Esophagus squamous epithelium (tissue), 5 donors: ENCODE measurements at places on chromosomes 2 and 18.

GRCh38 chr2:126657148-126657635 lies 1.2 kb downstream of the GYPC start:
- no peak for DNase-seq

DNA sequence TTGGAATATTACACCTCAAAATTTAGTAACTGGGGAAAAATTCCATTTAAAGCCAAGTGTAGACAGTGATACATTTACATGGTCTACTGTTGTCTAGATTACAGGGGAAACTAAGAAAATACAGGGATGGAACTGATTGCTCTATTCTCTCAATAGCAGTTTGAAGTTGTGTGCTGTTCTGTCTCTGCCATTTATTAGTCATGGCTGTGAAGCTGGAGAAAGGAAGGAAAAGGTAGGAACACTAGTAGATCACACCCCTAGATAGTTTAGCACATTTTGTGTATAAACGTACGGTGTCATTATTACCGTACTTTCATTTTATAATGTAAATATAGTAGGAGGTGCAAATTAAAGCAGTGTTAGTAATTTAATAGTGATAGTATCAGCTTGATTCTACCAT lies 170.5 kb downstream of the PHLPP1 start:
- no peak for DNase-seq

DNA sequence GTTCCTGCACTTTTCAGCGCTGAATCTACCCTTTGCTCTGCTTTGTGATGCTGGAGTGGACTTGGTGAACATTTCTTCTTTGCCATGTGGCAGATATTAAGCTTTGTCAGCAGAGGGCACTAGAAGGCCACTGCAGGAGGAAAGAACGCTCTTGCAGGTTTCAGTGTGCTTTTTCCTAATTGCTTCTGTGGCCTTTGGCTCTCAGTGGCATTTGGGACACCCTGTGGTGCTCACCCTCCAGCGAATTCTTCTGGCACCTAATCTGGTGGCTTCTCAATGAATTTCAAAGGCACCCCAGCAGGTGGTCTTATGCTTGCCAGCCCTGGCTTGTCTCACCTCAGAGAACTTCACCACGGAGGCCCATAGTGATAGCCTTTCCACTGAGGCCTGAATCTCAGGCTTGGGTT lies 146.7 kb downstream of the MYO3B start:
- no peak for DNase-seq

GRCh38 chr2:52269696-52270485 lies 1238.0 kb upstream of the NRXN1 start:
- no peak for DNase-seq

DNA sequence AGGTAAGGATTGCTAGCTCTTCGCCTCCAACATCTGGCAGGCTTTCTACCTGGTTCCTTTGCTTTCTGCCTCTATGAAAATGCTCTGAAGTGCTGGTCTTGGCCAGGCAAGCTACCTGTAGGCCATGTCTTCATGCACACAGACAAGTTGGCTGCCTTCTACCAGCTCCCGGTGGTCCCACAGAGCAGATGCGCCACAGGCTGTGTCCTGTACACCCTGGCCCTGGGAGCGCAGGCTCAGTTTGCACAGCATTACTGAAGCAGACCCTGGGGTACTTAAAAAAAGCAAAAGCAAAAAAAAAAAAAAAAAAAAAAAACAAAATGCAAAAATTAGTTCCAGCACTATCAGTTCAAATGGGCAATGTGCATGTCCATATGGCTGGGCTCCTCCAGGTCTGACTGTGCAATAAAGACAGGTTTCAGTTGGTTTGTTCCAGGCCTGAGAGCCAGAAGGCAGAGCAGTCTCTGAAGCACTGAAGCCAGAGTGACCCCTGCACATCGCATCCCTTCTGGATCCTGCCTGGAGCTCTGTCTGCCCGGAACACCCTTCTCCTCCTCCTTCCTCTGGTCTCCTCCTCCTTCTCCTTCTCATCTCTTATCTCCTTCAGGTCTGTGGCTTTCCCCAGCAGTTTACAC lies 288.0 kb upstream of the REV1 start:
- no peak for DNase-seq

GRCh38 chr2:223759569-223760430 lies 77.6 kb downstream of the AP1S3 start:
- DNase-seq, result no peak

- no peak for DNase-seq
These were observed 1.8 kb downstream of the PRKCE start for GRCh38 chr2:45653122-45653913.

- DNase-seq, result no peak
These were observed 35.4 kb upstream of the EN1 start for GRCh38 chr2:118882693-118883336.

- no peak for DNase-seq
These were observed 45.2 kb upstream of the IL1RL1 start for GRCh38 chr2:102266204-102266603.

GRCh38 chr18:66046032-66046602 lies 295.3 kb downstream of the CDH7 start:
- no peak for DNase-seq

- DNase-seq, result no peak
These were observed 223.2 kb downstream of the LDLRAD4 start for GRCh38 chr18:13441736-13442135.
